ENCODE measurements at places on chromosomes 6 and 20.

GRCh38 chr6:89215391-89215790, 1.8 kb downstream of the GABRR1 start:
- DNase-seq, result no peak

GRCh38 chr6:56671651-56672461, 29.2 kb upstream of the DST start:
- no peak for DNase-seq

DNA sequence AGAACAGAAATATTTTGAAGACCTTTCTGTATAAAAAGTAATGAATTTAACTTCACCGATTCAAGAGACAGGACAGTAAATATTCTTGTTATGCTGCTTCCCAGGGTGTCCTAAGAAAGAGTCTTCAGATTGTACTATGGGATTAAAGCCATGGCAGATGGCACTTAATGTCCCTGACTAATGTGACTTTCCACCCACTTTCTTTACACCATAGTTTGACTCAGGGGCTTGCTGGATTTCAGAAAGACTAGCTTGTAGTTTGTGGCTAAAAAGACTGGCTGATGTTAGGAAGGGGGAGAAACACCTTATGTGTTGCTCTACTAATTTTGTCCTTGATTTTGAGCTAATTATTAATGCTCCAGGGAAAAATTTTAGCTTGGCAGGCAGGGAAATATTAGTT, 75.9 kb downstream of the UTRN start:
- DNase-seq, result no peak

DNA sequence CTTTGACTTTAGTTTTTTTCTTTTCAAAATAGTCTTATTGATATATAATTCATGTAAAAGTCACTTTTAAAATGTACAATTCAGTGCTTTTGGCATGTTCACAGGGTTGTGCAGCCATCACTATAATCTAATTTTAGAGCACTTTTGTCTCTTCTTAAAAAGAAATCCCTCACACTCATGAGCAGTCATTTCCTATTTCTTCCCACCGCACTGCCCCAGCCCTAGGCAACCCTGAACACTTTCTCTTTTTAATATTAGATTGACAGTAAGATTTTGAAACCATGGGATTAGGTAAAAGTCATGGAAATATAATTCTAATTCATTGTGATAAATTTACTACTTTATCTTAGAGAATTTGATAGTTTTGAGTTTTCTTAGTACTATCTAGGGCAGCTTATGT, 309.4 kb downstream of the UTRN start:
- DNase-seq, result no peak

GRCh38 chr6:157763129-157763903, 59.7 kb upstream of the SNX9 start:
- peak; percentile 36 for DNase-seq

DNA sequence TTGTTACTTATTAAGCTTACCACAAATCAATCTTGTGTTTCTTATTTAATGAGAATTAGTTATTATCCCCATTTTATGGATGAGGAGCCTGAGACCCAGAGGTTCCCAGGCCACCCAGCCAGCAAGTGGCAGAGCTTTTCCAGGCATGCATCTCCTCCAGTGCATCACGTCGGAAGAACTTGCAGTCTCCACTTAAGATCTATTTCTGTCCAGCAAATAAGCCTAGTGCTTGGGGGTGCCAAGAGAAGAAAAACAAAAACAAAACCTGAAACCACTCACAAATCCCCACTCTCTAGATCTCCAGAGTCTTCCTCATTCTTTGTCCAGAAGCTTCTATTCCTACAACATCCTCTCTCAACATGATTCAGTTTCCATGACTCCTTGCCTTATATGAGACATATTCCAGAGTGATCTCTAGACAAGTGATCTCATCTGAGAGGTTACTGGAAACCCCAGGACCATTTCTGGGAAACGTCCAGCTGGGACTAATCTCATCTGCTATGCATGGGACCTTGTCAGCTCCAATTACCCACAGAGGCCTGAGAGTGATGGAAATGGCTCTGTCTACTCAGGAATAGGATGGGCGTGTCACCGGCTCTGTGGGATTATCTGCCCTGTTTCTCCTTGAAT, 4.1 kb downstream of the GUCA1B start:
- no peak for DNase-seq

DNA sequence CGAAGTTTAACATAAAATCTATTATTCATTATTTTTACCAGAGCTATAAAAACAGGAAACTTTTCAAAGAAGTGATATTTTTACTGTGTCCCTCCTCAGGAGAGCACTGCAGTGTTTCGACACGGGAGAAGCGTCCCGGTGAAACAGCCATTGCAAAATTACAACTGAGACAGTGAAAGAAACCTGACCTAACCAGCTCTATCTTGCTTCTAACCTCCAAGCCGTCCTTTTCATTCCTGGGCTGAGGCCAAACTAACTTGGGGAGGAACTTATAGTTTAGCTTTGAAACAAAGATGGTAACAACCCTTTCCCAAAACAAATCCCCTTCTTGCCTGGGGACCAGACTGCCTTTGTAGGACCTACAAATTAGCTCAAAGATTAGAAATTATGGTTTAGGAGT, 79.2 kb downstream of the WDR27 start:
- DNase-seq, result no peak

- DNase-seq, result no peak
These were observed 77.9 kb downstream of the TNFAIP3 start for GRCh38 chr6:137944793-137945498.

DNA sequence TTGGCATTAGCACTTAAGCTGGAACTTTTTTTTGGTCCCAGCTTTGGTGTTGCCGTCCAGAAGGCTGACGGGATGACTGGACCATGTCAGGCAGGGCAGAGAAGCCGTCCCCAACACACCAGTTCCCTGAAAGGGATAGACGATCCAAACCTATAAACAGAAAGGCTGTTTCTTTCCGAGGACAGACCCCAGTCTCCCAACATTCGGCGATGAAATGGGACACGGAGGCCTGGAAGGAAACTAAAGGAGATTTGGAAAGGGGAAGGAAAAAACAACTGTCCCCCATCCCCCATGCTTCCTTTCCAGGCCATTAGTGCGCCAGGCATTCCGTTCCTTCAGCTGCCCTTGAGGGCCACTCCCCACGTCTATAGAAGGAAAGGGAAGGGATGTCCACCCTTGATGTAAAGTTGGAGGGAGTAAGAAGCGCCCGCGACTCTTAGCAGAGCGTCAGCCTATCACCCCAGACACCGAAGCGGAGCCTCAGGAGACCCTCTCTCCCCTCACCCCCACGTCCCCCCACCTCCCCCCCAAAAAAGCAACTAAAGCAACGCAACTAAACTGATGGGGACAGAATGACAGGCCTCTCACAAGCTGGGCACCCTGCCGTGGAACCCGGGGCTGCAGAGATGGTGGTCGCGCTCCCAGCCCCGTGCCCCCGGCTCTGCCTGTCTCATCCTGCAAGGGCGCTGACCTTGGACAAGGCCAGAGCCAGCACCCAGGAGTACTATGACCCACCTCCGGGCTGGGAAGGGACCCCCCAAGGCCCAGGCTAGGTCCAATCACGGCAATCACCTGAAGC, 638 bp downstream of the BLCAP start:
- DNase-seq, result no peak

DNA sequence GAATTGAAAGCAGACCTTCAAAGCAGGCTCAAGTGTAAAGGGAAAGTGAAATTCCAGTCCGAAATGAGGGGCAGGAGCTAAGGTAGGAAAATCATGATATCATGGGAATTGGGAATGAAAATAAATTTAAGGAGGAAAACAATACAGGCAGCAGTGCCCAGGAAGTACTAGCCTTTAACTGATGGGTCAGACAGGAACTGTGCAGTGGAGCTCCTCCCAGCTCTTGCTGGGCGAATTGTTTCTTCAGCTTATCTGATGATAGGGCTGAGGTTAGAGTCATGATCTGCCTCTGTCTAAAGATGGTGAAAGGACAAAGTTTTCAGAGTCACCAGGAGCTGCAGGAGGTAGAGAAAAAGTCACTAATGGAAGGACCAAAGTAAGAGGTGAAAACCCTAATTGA, 457.9 kb upstream of the PTCHD4 start:
- DNase-seq, result no peak

DNA sequence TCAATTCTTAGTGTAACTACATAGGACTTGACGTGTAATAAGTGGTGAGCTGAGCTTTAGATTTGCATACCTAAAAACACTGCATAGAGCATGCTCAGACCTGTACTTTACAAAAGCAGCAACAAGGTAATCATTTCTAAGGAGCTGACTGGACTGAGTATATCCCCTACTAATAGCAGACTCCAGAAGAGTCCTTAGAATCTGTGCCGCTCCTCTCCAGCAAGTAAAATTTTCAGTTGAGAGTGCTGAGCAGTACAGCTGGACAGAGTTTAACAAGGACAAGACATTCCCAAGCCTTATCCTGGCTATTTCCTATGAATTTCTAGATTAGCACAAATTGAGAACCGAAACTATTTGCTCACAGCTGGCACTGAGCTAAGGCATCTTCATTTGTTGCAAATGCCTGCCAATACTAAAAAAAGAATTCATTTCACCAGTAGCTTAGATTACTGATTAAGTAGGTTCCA, 26.1 kb upstream of the KLHL31 start:
- no peak for DNase-seq

DNA sequence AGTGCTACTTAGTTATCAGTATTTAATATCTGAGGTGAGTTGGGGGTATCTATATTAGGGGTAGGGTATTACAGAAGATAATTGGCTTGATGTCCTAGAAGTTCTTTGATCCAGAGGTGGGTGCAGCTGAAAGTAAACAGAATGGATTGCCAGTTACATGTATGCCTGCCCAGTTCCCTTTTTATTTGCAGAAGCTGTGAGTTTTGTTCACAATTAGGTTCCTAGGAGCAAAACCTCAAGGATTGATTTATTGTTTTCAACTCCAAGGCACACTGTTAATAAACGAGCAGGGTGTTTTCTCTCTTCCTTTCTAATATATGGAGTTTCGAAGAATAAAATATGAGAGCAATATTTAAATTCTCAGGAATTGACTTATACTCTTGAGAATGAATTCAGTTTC, 129.0 kb downstream of the SULF2 start:
- DNase-seq, result no peak
